ENCODE measurements at places on chromosomes 16 and 17.
A peak's percentile ranks its signal among the peaks of the same experiment; 100 is the strongest.

- no peak for DNase-seq
These were observed 73.2 kb downstream of the KNOP1 start for GRCh38 chr16:19644877-19645276.

- DNase-seq: no peak
These were observed 93.2 kb downstream of the C17orf67 start for GRCh38 chr17:56740481-56740880.

GRCh38 chr17:78934681-78935418, 9.7 kb upstream of the TIMP2 start:
- DNase-seq: peak; percentile 30

GRCh38 chr17:45759761-45760160, 24.4 kb upstream of the CRHR1 start:
- no peak for DNase-seq

GRCh38 chr16:59213952-59214351, 479.8 kb upstream of the GOT2 start:
- no peak for DNase-seq

DNA sequence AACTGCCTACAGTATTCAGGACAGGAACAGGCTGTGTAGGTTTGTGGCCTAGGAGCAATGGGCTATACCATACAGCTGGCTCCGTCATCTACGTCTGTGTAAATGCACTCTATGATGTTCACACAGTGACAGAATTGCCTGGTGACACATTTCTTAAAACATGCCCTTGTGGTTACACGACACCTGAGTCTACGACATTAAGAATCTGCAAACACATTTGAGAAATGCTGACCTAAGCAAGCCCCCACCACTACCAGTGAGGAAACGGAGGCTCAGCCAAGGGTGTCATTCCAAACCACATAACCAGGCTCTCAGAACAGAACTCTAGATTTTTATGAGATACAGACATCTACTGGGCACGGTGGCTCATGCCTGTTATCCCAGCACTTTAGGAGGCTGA, 23.5 kb downstream of the USP36 start:
- DNase-seq: no peak

DNA sequence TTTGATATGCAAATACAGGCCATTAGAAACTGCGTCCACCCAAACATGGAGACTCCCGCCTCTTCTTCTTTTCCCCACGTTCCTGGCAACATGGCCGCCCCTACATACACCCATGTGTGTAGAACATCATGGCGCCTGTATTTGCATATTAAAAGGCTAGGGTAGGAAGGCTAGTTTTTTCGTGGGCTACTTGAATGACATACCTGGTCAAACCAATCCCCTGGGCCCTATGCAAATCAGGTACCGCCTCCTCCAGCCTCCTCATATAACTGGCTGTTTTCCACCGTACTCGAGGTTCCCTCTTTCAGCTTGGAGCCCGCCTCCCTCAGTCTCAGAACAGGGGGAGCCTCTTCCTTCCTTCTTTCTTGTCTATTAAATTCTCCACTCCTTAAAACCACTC, 840 bp upstream of the CD300LB start:
- DNase-seq: peak; percentile 13

DNA sequence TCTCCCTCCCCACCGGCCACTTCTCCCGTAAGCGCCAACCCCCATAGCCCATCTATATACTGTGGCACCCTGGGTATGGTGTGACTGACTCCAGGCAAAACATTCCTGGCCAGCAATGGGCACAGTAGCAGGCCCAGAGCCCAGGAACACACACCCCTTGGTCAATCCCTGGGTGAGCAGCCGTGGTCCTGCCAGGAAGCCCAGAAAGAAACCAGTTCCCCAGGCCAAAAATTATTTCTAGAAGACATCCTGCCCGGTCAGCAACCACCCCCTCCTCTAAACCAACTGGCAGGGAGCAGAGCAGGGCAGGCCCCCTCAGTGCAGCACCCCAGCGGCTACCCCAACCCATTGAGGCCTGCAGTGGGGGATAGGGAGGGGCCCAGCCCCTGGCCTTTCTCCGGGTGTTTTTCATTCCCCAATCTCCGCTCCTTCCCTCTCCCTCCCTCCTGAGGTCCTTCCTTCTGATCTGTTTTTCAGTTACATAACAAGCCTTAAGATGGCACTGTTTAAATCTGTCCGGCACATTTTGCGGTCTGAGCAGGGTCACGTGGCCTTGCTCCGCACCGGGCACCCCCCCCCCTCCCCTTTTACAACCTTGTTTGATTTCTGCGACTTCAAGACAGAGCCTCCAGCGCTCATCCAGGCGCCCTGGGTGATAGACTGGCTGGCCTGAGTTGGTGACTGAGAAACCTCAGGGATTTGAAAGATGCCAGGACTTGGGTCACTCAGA, 2.0 kb downstream of the NPTX1 start:
- peak; percentile 32 for DNase-seq

All from HT1080 (cell line).